ENCODE measurements at places on chromosomes 3 and 15.

DNA sequence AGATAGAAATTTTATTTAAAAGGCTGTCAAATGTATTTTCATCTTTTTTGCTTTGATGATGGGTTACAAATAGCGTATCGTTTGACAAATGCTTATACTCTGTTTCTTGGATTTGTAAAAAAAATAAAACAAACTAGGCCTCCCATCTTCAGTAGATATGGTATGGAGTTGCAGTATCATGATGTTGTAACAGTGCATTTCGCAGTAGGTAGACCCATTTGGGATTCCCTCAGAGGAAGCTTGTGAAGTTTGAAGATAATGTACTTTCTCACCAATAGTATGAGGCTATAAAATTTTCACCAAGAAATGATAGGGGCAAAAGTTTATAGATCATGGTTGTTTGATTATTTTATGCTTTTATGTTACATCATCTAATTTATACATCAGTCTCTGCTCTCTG, 10.8 kb downstream of the MBNL1 start:
- DNase-seq, result no peak

DNA sequence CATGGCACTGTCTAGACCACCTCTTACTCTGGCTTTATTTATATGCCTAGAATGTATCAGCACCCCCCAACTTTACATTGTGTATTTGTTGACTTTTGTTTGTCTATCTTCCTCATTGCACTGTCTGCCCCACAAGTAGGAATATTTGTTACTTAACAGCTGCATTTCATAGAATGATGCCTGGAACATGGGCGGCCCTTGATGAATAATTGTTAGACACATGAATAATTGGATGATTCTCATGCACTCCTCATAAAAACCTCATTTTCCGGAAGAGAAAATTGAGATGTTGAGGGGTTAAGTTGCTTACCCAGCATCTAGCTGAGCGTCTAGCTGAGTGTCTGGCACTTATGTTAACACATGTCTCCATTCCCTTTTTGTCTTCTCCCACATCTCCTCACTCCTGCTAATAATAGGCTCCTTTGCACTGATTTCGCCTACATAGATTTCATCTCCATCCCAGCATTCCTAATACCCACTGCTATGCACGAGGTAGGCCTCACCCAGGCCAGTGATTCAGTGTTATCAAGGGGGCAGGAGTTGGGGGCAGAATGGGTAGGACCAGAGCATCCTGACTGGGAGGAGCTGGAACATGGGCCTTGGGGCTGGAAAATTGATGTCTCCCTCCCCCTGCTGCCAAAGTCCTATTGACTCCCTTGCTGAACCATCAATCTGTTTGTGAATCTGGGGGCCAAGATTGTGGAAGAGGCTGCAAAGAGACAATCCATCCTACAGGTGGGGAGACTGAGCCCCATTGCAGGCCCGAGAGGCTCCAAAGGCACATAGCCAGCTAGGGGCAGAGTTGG, 7.8 kb upstream of the WNT7A start:
- DNase-seq, result no peak

GRCh38 chr3:112411425-112411824, 78.5 kb downstream of the CD200 start:
- no peak for DNase-seq

GRCh38 chr15:59301527-59301926, 71.1 kb downstream of the MYO1E start:
- no peak for DNase-seq

Data from stimulated activated CD4-positive, alpha-beta T cell treated with anti-CD3 and anti-CD28 coated beads, Interleukin-4, amount 100 ng/mL, for 24 hours (primary cell).